BJ (cell line): ENCODE measurements at places on chromosomes 2 and 18. TPM values are rescaled to one million over a fixed set of nuclear protein-coding genes. Genes with fewer than 3 reads are reported as not detected.

Gene BCL11A
- polyA plus RNA-seq = 0.60 and 1.4 TPM in 2 replicates

Gene CCDC74A
- polyA plus RNA-seq = 9.2 and 14.1 TPM in 2 replicates

Gene SPAST
- 4.5 and 10.3 TPM in 2 replicates for polyA plus RNA-seq

Gene ITM2C
- polyA plus RNA-seq = 524 and 885 TPM in 2 replicates

Gene CGREF1
- 4.8 and 6.9 TPM in 2 replicates for polyA plus RNA-seq

Gene KIF1A
- 0.01 TPM in 1 of 2 replicates, not detected in the other for polyA plus RNA-seq

Gene GPR75
- polyA plus RNA-seq = 1.5 TPM in 2 replicates

Gene NYAP2
- polyA plus RNA-seq = not detected in 2 replicates

Gene SP5
- polyA plus RNA-seq = not detected in 2 replicates

Gene ACMSD
- polyA plus RNA-seq = not detected in 2 replicates

Gene ASNSD1
- 24.1 and 49.6 TPM in 2 replicates for polyA plus RNA-seq

DNA sequence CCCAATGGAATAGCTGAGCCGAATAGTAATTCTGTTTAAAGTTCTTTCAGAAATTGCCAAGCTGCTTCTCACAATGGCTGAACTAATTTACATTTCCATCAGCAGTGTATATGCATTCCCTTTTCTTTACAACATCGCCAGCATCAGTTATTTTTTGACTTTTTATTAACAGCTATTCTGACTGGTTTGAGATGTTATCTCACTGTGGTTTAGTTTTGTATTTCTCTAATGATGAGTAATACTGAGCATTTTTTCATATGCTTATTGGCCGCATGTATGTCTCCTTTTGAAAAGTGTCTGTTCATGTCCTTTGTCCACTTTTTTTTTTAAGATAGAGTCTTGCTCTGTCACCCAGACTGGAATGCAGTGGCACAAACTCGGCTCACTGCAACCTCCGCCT is 100.7 kb downstream of the C2orf74 start:
- no peak for DNase-seq

GRCh38 chr2:237298151-237299118 is 115.5 kb downstream of the COL6A3 start:
- DNase-seq = peak; percentile 88

GRCh38 chr2:23571527-23572282 is 186.7 kb downstream of the KLHL29 start:
- no peak for DNase-seq

- peak; percentile 9 for DNase-seq
These were observed 108.7 kb downstream of the UXS1 start for GRCh38 chr2:106085181-106085940.

DNA sequence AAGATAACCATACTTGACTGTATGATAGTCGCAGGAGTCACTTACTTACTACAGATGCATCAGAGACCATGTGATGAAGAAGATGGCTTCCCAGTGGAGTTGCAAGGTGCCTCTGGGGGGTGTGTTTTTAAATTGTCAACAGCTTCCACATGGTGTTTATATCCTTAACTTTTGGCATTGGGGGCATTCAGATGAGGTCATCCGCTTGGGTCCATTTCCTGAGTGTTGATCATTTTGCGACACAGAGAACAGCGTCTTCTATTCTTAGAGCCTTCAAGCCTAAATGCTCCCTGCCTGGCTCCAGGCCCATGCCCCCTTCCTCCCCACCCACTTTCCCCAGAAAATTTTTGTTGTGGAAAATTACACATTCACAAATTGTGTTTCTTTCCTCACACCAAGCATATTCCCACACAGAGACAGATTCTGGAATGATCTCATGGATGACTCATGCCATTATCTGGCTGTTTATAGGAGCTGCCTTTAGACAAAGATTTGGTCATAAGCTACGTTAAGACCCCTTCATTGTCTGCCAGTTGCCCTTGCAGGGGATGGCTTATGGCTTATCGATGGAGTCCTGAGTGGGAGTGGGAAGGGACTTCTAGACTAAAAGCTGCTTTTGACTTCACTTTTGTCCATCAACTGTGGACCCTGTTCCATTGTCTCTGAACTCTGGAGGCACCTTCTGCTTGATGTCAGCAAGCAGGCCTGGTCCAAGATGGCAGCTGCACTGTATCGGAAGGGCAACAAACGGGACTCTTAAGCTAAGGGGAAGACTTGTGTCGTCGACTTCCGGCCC is 91.8 kb downstream of the CABLES1 start:
- peak; percentile 54 for DNase-seq

GRCh38 chr2:30358842-30359241 is 88.2 kb upstream of the LCLAT1 start:
- no peak for DNase-seq

GRCh38 chr2:54432251-54433015 is 23.7 kb upstream of the SPTBN1 start:
- no peak for DNase-seq

DNA sequence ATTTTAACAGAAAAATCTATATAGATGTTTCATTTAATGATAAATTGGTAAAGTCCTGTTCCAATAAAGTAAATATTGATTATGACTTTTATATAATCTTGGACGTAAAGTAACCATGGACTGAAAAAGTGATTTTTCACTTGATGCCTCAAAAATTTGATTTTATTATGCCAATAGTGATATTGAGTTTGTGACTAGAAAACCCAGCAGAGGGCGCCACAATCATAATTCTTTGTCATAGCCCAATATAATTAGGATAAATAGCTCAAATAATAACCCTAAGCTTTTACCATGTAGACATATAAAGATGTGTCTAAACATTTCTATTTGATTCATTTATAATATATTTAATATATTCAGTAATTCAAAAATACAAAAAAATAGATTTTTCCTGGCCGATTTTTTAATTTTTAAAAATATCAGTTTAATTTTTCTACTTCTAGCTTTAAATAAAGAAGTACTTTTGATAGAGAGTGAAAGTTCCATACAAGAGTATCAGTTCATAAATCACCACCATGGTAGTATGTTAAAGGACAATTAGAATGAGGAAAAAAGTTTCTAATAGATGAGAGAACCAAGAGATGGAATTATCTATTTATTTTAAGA is 30.7 kb downstream of the CAMKMT start:
- no peak for DNase-seq

DNA sequence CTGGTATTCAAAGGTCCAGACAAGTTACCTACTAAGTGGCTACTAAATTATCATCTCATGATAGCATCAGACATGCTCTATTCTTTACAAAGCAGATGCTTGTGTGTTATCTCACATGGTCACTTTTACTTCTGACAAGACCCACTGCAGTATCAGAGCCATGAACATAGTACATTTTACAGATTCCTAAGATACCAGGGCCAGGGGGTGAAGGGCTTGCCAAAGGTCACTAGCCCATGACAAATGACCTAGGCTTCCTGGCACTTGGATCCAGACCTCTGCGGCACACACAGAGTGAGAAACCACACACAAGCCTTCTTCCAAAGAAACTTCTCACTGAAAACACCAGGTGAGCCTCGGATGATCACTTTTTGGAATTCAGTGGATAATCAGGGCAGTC is 446.8 kb downstream of the EIPR1 start:
- no peak for DNase-seq

- no peak for DNase-seq
These were observed 82.3 kb downstream of the TFCP2L1 start for GRCh38 chr2:121202541-121203310.

DNA sequence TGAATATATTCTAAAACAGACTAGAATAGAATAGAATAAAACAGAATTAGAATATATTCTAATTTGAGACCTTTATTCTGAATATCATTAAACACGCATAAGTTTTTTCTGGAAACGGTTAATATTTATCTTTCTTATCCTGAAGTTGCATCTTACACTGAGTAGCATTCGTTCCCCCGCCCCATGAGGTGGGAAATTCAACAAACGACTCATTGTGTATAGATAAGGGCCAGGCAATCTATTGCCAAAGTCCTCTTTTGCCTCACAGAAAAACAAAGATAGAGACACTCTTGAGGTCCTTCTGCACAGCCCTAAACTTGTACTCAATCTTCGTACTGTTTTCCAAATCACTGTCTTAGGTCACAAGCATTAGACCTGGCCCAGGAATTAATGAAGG is 98.1 kb downstream of the COL6A3 start:
- DNase-seq = no peak

- no peak for DNase-seq
These were observed 68.6 kb upstream of the RPE start for GRCh38 chr2:209933499-209934483.

DNA sequence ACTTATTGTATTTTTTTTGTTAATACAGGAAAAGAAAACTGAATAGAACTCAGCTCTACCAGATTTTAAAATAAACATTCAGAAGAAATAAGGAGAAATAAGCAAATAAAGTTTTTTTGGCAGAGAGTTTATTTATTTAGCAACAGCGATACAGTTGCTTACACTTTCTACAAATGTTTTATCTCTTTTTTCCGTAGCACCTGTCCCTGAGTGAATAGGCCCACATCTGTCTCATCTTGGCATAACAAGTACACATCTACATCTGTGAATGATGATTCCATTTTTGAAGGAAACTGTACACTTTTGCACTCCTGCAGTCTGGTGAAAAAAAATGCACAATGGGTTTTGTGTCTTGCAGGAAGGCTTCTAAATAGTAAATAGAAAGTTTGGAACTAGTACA is 783.6 kb upstream of the ZEB2 start:
- no peak for DNase-seq

GRCh38 chr2:207993151-207993763 is 32.1 kb downstream of the PLEKHM3 start:
- DNase-seq = no peak

- DNase-seq = no peak
These were observed 179.7 kb downstream of the ANAPC1 start for GRCh38 chr2:111704246-111704645.

GRCh38 chr2:12350821-12351220 is 365.9 kb upstream of the TRIB2 start:
- no peak for DNase-seq

DNA sequence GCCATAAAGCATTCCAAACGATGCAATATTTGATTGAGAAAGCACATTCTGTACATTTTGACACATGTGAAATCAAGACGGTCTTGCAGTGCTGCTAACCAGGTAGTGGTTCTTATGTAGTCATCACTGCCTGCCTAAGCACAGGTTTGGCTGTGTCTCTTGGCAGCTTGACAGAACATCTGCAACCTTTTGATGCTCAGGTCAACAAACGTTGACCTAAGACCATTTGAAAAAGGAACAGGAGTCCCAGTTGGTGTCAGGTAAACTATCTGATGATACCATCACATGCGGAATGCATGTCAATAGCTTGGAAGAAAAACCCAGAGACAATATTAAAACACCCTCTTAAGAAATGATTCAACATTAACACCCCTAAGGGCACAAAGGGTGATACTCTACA is 80.7 kb downstream of the L3MBTL4 start:
- DNase-seq = no peak

DNA sequence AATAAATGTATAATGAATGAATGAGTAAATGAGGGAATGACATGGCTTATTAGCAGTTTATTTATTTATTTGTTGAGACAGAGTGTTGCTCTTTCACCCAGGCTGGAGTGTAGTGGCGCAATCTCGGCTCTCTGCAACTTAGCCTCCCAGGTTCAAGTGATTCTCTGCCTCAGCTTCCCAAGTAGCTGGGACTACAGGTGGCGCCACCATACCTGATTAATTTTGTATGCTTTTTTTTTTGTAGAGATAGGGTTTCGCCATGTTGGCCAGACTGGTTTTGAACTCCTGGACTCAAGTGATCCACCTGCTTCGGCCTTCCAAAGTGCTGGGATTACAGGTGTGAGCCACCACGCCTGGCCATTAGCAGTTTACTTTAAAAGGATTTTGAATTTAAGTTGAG is 100.3 kb upstream of the CAVIN2 start:
- DNase-seq = no peak

- no peak for DNase-seq
These were observed 113.6 kb downstream of the FMNL2 start for GRCh38 chr2:152448606-152449005.

DNA sequence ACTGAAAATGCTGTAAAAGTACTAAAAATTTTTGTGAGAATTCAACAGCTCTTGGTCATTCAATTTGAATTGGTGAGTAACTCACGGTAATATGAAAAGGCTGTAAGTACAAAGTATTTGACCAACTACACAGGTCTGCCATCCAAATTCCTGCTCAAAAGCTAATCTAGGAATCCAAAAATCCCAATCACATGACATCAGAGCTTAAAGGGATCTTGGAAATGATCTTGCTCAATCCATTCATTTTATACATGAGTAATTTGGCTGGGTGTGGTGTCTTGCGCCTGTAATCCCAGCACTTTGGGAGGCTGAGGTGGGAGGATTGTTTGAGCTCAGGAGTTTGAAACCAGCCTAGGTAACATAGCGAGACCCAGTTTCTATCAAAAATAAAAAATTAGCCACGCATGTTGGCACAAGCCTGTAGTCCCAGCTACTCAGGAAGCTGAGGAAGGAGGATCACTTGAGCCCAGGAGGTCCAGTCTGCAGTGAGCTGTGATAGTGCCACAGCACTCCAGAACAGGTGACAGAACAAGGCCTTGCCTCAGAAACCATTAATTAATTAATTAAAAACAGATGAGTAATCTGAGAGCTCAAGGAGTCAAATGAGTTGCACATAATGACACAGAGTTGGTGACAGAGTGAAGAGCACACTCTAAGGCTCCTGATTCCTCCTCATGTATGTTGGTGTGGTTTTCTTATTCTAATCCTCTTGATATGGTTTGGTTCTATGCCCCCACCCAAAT is 19.8 kb downstream of the SPIRE1 start:
- no peak for DNase-seq

DNA sequence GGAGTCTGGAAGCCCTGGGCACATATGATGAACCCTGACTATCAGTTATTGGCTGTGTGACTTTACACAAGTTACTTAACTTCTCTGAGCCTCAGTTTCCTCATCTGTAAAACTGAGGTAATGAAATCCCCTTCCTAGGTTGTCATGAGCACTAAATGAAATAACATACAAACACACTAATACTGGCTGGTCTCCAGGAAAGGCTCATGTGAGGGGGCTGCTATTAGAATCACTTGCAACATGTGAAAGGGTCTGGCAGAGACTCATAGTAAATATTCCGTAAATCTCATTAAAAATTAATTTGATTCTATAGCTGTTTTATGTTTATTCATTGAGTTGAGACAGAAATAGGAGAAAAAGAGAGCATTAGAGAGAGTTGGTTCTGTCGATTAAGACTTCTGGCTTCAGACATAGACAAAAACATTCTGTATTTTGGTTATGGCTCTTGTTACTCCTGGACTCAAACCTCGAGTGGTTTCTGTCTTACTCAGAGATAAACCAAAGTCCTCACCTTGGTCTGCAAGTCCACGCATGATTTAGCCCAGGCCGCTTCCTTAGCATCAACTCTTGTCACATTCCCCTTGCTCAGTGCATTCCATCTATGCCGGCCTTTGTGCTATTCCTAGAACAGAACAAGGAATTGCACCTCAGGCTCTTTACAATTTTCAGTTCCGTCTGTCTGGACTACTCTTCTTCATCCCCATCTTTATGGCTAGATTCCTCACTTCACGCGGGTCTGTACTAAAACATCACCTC is 139.1 kb downstream of the NXPH2 start:
- no peak for DNase-seq

DNA sequence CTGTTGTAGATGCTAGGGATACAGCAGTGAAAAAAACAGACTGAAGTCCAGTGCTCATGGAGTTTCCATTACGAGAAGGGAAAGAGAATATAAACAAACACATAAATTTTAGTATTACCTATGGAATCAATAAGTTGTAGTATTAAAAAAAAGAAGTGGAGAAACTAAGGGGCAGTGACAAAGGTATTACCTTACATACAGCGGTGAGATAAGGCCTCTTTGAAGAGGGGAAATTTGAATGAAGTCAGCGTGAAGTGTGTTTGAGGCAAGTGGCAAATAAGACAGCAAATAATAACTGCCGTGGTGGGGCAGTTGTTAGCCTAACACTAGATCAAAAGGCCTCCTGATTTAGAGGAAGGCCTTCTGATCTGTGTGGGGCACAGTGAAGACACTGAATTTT is 57.9 kb downstream of the TLK1 start:
- DNase-seq = no peak
